ENCODE measurements at places on chromosomes 2 and 18.

- DNase-seq: no peak
Measured at GRCh38 chr2:105100046-105100840, 62.4 kb downstream of the MRPS9 start.

GRCh38 chr18:21303445-21303844 is 61.4 kb downstream of the GREB1L start:
- DNase-seq: no peak

DNA sequence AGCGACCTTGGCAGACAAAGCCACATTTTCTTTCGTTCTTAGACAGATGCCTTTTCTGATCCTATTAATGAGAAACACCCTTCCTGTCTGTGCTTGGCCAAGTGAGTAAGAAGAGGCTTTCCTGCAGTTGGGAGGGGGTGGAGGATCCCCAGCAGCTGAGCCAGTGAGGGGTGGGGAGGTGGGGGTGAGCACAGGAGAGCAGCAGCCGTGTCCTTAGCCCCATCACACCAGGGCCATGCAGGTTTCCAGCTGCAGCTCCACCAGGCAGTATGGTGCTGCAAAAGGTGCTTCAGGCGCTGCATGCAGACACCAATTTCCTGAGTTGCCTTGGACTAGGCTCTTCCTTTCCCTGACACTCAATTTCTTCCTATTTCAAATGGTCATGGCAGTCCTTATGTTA is 123.3 kb upstream of the SIX2 start:
- DNase-seq: no peak

DNA sequence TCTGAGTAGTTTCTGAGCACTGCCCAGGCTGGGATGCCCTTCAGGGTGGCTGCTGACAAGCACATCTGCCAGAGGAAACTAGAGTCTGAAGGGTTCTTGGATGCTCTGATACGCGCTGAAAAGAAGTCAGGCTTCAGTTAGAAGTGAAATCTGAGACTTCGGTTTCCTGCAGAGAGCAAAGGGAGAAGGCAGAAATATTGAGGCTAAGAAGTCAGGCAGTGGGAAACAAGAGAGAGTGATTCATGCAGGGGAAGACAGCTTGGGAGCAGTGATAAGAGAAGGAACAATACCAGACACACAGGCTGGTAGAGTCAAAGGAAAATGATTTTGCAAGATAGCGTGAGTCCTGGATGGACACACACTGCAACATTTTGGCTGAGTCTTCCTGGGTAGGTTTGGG is 51.0 kb upstream of the BOD1L2 start:
- no peak for DNase-seq

- DNase-seq: no peak
Measured at GRCh38 chr2:4827836-4828235, 864.3 kb upstream of the SOX11 start.

- DNase-seq: no peak
Measured at GRCh38 chr2:54528311-54528955, 72.3 kb downstream of the SPTBN1 start.

- no peak for DNase-seq
Measured at GRCh38 chr2:7703048-7703447, 785.8 kb downstream of the RNF144A start.

- no peak for DNase-seq
Measured at GRCh38 chr2:218264773-218265561, 4.2 kb downstream of the GPBAR1 start.

GRCh38 chr18:48844271-48844670 is 106.5 kb downstream of the SMAD7 start:
- no peak for DNase-seq

GRCh38 chr2:157895531-157895930 is 19.4 kb upstream of the ACVR1 start:
- no peak for DNase-seq

DNA sequence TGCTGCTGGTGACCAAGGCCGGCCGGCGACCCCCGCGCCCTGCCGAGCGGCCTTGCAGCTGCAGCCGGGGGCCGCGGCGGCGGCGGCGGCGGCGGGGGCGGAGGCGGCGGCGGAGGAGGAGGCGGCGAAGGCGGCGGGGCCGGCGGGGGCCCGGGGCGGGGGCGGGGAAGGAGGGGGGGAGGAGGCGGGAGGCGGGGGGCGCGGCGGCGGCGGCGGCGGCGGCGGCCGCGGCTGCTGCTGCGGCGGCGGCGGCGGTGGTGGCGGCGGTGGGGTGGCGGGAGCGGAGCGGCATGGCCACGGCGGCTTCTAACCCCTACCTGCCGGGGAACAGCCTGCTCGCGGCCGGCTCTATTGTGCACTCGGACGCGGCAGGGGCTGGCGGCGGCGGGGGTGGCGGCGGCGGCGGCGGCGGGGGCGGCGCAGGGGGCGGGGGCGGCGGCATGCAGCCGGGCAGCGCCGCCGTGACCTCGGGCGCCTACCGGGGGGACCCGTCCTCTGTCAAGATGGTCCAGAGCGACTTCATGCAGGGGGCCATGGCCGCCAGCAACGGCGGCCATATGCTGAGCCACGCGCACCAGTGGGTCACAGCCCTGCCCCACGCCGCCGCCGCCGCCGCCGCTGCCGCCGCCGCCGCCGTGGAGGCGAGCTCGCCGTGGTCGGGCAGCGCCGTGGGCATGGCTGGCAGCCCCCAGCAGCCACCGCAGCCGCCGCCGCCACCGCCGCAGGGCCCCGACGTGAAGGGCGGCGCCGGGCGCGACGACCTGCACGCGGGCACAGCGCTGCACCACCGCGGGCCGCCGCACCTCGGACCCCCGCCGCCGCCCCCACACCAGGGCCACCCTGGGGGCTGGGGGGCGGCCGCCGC is 1.5 kb downstream of the POU3F3 start:
- DNase-seq: no peak

DNA sequence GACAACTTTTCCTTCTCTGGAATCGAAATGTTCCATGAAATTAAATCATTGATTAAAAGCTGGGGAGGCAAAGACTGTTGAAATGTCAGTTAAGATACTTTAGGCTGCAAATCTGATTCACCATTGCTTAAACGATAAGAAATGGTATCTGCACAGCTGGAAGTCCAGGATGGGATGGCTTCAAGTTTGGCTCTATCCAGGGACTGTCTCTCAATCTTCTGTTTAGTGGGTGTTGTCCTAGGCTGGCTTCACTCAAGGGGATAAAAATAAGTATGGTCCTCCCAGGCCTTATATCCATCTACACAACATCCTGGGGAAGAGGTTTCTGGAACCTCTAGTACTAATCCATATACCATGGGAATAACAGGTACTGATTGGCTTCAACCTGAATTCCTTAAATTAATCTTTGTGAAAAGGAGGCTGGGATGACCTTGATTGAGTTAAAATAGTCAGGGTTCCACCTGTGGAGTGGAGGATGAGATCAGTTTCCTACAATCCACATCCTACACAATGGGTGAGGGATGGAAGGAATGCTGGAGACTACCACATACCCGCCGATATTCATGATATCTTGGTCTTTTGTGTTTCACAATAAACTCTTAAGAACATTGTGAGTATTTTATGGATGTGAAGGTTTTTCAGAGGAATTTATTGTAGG is 156.0 kb upstream of the L3MBTL4 start:
- DNase-seq: no peak

- no peak for DNase-seq
Measured at GRCh38 chr18:26176134-26176533, 42.5 kb downstream of the PSMA8 start.

DNA sequence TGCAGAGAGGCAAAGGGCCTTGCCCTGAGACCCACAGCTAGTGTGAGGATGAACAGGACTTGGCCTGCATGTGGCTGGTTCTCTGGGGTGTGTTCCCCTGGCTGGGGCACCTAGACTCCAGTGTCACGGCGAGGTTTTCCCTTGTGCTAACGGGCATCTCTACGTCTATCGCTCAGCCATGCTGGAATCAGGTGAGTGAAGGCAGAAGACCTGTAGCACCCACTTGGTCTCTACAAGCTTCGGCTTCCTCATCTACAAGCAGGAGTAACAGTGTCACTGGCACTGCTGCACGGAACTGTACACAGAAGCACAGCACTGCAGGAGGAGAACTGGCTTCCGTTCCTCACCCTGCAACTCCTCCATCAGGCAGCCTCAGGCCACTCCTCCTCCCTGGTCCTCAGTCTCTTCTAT is 30.6 kb downstream of the HS1BP3 start:
- DNase-seq: no peak

DNA sequence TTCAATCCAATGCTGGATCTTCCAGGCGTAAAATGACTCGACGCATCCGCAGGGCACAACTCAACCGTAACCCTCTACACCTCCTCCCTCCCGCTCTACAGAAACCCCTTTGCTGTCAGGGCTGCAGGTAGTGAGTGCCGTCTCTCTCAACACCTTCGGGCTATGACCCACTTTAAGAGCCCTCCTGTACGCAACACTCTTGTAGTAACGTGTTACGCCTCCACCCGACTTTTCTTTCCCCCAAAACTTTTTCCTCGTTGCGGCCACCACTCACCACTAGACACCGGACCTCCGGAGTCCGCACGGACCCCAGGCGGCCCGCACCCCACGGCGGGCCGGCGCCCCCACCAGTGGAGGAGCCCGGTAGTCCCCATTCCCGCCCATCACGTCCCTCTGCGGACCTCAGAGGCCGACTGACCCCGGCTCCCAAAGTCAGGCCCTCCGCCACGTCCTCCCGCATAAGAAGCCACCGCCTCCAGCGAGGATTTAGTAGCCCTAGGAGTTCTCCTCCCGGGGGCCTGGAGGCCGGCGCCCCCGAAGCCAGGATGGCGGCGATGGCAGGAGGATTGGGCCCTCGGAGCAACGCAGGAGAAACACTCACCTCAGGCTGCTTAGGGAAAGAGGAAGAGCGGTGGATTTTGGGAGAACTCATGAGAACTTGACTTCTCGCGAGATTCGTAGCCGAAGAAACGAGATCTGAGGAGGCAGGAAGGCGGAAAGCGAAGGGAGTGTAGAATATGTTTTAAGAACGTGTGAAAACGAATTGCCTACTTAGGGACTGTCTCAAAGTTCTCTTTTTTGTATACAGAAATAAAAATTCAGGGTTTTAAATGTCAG is 5.0 kb upstream of the C18orf32 start:
- DNase-seq: peak; percentile 76

- peak; percentile 47 for DNase-seq
Measured at GRCh38 chr2:127226520-127227263, 6.6 kb upstream of the CYP27C1 start.

DNA sequence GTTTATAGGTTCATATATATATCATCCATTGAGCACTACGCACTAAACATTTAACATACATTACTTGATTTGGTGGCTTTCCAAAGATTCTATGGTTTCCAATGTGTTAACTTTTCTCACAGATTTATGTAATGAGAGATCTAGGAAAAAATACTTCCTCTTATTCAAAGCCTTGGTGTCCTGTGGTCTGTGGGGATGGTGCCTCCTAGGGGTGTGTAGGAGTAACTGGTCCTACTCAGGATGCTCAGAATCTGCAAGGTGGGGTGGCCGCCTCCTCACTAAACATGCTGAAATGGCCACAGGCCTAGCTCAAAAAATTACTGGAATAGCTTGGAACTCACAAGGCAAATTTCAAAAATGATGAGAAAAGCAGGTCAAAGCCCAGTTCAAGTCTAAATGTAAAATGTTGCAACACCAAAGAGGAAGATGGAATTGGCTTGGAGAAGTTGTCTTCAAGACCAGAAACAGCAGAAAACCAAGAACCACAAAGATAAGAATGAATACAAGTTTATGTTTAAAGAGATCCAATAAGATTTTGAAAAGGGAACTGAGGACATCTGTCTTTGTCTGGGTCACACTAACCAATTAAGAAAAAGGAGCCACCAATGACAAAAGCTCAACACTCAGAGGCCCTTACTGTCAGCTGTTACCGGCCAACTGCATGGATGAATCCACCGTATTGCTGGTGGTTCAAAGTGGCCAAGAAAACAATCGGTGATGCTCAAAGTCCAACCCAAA is 11.5 kb downstream of the GPR55 start:
- no peak for DNase-seq

GRCh38 chr2:138090330-138090729 is 126.1 kb downstream of the HNMT start:
- no peak for DNase-seq

- no peak for DNase-seq
Measured at GRCh38 chr18:30583768-30584167, 458.8 kb downstream of the DSC3 start.

All from stimulated activated CD4-positive, alpha-beta T cell treated with anti-CD3 and anti-CD28 coated beads, Interleukin-12 subunit alpha, Interleukin-12 subunit beta, amount 100 ng/mL, for 24 hours (primary cell).